NCI-H524 treated with DMSO at 0.1 percent for 48 hours (cell line): ENCODE measurements at places on chromosomes 7 and 10.

- no peak for DNase-seq
These were observed 559 bp downstream of the TRA2A start for GRCh38 chr7:23531050-23531793.

DNA sequence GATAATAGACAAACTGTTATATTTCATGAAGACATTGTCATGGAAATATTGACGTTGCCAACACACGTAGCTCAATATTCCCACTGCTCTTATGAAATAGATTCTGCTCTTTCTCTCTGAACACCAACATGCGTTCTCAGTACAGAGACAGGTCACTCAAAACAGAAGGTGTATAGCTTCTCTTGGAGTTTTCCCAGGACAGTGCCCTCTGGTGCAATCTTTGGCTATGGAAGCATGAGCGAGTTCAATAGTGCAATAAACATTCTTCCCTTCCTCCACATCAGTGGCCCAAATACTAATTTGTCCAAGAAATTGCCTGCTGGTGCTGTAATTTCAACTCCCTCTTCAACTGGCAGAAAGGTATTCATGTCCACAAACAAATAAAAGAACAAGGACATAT lies 145.3 kb downstream of the MAGI2 start:
- no peak for DNase-seq

DNA sequence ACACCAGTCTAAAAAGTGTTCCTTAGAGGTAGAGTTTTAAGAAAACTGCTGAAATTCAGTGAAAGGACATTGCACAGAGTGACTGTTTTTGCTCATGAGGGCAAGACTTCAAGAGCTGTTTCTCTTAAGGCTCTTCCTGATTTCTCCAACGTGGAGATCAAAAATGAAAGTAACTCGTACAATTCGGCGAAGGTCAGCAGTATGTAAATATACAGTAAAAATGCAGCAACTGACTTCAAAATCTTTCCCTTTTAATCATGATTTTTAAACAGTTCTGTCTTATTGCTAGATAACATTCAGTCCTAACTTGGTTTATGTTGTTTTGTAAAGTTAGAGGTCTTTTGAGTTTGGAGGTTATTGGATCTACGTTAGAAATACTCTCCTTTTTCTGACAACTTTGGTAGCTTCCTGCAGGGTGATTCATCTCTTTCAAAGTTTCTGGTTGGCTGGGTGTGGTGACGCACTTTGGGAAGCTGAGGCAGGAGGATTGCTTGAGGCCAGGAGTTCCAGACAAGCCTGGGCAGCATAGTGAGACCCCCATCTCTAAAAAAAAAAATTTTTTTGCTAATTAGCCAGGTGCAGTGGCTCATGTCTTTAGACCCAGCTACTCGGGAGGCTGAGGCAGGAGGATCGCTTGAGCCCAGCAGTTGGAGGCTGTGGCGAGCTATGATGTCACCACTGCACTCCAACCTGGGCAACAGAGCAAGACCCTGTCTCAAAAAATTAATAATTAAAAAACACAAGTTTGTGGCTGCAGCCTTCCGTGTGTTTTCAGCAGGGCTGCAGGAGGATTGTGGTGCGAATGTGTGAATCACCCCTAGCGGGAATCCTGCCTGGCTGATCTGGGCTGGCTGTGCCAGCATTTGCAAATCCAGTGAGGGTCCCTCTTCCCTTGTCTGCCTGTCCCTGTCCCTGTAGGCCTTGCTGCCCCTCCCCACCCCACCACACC lies 29.2 kb upstream of the AP5Z1 start:
- no peak for DNase-seq

DNA sequence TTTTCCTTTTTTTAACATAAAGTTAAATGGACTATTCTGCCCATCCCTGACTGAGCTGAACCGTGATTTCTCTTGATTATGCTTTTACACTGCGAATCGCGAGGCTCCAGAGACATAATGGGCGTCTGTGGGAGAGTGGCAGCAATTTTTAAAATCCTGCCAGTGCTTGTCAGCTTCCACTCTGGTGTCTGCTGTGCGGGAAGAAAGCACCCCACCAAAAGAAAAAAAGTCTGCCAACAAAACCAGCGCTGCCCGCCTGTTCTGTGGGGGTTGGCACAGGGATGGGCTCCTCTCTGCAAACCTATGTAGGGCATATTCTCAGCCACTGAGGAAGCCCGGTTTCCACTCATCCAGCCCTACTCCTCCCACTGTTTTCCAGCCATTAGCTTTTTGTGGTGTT lies 592.3 kb upstream of the GALNT17 start:
- DNase-seq: no peak

DNA sequence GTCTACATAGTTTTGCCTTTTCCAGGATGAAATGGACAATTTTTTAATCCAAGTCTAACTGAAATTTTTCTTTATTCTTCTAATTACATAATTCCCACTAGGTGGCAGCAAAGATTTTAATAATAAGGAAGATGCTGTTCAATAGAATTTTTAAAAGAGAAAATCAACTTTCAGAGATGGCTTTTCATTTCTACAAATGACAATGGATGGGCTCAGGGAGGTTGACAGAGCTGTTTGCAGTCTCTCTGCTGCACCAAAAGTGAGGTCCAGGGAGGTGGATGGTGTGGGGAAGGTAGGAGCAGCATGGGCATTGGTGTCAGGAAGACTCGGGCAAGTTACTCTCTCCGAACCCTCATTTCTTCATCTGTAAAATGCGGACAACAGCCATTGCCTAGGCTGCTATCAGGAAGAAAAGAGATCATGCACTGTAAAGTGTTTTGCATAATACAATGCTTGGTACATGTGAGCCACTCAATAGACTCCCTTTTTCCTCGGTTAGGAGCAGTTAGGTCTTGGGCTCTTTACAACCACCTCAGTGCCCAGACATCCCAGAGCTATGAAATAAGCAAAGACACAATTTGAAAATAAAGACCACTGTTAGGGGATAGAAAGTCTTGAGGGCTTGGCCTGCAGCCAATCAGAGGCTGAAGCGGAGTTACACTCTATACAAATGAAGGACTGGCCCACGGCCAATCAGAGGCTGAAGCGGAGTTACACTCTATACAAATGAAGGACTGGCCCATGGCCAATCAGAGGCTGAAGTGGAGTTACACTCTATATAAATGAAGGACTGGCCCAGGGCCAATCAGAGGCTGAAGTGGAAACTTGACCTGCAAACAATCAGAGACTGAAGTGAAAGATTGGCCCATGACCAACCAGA lies 107.1 kb downstream of the ABLIM1 start:
- DNase-seq: peak; percentile 9

DNA sequence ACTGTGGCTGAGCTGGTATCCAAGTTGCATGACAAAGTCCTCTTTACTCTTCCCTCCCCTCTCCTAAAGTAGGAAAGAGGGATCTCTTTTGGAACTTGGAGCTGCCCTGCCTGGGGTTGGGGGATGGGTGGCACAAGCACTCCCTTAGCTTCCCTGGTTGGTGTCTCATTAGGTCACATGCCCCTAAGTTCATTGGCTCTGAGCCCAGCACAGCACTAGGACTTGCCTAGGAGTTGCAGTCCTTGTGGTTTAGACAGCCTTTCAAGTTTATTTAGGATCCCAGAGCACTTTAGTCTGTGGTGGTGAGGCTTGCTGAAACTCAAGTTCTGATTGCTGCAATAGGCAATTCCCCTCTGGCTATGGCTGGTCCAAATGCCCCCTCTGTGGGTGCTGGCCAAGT lies 281.4 kb downstream of the NXPH1 start:
- DNase-seq: no peak

GRCh38 chr10:11294831-11295450 lies 277.3 kb downstream of the CELF2 start:
- DNase-seq: no peak

DNA sequence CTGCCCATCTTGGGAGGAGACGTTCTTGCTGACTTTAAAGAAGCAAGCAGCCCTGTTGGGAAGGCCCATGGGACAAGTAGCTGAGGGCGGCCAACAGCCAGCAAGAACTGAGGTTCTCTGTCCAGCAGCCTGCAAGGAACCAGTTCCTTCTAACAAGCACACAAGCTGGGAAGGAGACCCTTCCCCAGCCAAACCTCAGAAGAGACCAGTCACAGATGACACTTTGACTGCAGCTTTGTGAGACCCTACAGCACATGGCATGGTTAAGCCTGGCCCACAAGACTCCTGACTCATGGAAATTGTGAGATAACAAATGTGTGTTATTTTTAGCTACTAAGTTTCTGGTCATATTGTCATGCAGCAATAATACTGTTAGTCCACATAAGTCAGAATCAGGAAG lies 99.9 kb downstream of the PRLHR start:
- DNase-seq: no peak

GRCh38 chr7:131959106-131959812 lies 402.8 kb upstream of the PODXL start:
- DNase-seq: peak; percentile 41

GRCh38 chr10:124624466-124624865 lies 119.7 kb downstream of the FAM53B start:
- DNase-seq: no peak

GRCh38 chr7:64628721-64629120 lies 37.2 kb upstream of the ZNF107 start:
- no peak for DNase-seq

GRCh38 chr7:40393660-40394059 lies 258.9 kb downstream of the SUGCT start:
- DNase-seq: no peak

- no peak for DNase-seq
These were observed 171.1 kb downstream of the FAM107B start for GRCh38 chr10:14603534-14604102.

- DNase-seq: no peak
These were observed 5.9 kb downstream of the HECW1 start for GRCh38 chr7:43118313-43118712.

DNA sequence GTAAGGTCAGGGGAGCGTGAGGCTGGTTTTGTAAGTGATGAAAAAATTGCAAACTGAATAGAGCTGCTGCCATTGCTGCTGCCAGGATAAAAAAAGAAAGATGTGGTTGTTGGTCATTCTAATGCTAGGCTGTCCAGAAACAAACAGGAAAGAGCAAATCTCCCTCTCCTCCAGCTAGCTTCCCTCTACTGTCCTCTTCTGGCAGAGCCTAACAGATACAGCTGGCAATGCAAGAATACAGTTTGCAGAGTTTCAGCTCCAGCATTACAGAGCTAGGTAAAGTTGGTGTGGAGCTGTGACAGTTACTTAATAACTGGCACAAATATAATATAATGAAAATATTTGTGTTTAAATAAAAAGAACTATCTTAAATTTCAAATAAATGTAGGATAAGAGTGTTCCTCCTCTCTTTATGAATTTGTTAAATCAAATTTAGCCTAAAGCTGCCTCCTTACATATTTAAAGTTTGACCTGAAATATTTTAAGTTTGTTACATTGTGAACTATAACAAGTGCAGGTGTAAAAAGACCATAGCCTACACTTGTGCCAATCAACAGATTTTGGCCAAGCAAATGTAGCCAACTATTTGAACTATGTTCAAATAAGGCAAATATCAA lies 407.7 kb downstream of the SH2D4B start:
- no peak for DNase-seq
